ENCODE measurements at places on chromosomes 2 and 18.

DNA sequence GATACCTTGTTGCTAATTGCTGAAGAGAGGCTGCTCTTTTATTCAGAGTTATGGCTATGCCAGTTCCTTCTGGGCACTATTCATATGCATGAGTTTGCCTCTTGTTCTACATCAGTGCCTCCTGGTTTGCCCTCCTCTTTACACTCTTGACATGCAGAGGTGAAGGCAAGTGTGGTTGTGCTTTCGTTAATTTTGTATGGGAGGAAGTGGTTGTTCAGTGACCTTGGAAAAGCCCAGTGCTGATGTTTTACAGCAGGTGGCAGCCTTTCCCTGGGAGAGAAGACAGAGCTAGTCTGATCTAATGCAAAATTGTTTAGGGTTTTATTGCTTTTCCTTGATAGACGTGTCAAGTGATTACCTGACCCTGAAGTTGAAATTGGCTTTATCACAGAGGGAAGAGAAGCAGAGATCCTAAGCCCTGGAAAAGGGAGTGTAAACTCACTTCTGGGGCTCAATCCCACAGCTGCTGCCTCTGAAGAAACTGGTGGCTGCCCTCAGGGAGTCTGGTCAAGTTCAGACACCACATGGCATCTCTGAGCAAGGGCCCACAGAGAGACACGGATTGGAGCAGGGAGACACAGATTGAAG, 30.5 kb upstream of the VPS54 start:
- DNase-seq: peak; percentile 31

DNA sequence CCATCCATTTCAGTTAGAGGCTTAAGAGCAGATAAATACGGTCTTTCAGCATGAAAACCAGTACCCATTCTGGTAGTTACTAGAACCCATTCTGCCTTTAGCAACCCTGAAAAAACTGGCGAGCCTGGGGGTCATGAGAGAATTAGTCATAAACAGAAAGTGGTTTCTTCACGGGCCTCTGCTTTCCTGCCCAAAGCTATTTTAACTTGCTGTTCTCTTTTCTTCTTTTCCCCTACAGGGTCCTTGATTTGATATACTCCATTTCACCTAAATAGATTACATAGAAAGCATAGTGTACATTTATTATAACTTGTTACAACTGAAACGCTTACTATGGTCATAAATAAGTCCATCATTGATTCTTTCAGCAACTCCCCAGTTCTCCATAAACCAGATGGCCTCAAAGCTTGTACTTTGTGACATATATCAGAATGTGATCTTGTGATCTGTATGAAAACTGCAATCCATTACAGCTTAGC, 48.3 kb downstream of the WDFY1 start:
- DNase-seq: no peak

DNA sequence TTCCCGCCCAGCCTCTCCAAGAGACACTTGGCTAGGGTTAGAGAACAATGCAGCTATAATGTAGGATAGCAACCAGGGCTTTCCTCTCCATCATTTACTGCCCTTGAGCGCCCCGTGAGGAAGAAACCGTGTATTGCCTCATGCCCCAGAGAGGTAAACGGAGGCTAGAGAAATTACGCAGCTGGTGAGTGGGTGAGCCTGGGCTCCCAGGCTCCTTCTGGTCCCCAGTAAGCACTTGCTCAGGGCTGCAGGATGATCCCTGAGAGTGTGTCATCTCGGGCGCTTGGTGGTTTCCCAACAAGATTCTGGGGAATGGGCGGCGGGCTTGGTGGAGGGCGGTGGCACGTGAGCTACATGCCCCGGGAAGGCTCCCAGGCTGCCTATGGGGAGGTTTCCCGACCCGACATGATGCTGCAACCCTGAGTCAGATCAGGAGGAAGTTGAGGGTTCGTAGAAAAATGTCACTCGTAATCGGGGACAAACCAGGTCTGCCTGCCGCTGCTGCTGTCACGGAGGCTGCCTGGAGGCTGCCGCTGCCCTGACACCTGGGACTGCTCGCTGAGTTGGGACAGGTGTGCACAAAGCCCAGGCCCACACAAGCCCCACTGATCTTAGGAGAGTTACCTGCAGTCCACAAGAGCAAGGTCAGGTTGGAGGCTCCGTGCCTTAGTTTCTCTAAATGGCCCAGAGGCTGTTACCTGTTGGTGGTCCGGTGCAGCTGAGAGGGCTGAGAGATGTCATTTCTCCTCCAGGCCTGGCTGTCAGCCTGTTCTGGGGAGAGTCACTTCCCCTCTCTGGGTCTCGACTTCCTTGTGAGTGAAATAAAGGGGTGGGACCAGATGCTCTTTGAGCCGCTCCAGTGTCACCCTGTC, at the start of gene GPR55:
Gene GPR55, minus strand, starts transcription at position 773 of the 872 bp plus-strand sequence. CDS start 14,280 bp downstream, outside the sequence.
- DNase-seq: no peak

- DNase-seq: no peak
Observed at GRCh38 chr18:36331521-36331971, 34.0 kb downstream of the FHOD3 start.

- DNase-seq: no peak
Observed at GRCh38 chr2:217452928-217453327, 549.9 kb downstream of the TNS1 start.

DNA sequence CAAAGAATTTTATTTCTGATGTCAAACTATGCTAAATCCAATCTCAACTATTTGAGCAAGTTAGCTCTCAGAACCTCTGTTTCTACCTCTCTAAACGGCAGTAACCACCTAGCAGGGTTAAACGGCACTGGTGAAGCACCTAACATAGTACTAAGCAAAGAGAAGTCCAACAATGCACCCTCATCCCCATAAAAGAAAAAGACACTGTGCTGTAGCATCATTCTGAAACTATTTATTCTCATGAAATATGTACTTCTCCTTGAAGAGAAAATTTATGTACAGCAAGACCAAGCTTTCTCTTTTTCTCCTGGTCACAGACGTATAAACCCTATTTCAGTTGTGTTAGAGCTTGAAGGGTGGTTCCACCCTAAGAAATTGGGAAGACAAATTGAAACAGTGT, 4.8 kb downstream of the MEX3C start:
- no peak for DNase-seq

- no peak for DNase-seq
Observed at GRCh38 chr18:37307181-37307580, 258.4 kb downstream of the CELF4 start.

DNA sequence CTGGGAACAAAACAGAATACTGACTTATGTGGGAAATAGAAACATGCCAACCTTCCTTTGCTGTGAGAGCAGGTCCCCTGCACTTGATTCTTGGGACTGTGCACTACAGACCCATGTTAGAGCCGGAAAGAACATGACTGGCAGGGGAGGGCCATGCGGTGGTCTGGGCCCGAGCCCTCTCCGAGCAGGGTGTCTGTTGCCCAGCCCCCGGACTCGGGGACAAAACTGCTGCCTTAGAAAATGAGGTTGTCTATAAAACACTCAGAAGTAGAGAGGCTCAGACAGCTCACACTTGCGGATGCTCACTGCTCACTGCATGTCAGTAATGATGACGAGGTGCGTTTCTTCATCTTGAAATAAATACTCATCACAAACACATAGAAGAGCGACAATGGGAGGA, 270.7 kb upstream of the HDAC4 start:
- DNase-seq: no peak

- no peak for DNase-seq
Observed at GRCh38 chr2:190413421-190413820, 5.3 kb downstream of the MFSD6 start.

DNA sequence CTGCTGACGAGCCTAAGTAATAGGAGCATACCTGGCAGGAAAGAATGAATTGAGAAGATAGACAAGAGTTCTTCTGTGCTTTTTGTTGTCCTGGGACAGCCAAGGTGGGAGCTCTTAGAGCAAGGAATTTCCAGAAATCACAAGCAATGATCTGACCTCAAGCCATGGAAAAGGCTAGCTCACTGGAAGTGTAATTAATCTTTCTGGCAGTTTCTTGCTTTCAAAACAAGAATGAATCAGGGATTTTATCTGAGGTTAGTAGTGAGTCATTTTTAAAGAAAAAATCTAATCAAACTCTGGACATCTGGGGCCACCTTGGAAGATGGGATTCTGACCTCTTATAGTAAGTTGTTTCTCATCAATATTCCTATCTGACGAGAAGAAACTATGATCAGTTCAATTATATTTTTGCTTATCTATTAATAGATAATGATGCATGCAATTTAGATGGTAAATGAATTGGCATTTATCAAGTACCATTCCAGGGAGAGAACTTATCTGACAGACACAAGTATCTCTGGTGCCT, 98.0 kb downstream of the ADCYAP1 start:
- no peak for DNase-seq

GRCh38 chr2:12502759-12503158, 214.0 kb upstream of the TRIB2 start:
- DNase-seq: no peak

GRCh38 chr2:238653431-238654109, 194.3 kb upstream of the TWIST2 start:
- no peak for DNase-seq

DNA sequence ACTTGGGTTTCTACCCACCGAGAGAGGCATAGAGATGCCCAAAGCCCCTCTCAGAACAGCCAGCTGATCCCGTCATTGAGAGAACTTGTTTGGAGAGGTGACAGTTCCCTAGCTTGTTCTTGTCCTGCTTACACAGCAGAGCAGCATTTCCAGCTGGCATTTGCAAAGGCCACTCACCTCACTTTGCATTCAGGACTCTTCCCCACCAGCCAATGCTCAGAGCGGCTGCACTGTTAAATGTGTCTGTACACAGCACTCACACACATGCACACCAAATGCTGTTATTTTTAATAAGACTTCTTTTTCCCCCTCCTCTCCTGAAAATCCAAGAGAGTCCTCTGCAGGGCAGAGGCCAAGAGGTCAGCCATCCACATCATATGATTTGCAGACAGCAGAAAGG, 104.6 kb upstream of the SLC14A2 start:
- DNase-seq: no peak

GRCh38 chr2:226725126-226725860, 74.3 kb downstream of the IRS1 start:
- DNase-seq: no peak

DNA sequence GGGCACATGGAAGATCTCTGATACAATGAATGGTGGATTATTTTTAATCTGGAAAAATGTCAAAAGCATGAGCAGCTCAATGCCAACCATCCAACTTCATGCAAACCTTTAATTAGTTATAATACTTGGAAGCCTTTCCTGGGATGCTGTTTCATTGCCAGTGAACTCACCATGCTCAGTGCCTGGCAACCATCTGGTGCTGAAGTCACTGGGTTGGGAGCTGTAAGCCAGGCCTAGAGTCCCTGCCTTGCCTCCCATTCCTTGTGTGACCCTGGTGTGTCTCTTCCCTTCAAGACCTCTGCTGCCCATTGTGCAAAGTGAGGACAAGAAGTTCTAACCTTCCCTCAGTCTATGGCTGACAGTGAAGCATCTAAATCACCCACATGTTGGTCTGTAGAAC, 458.7 kb downstream of the RNF144A start:
- no peak for DNase-seq

DNA sequence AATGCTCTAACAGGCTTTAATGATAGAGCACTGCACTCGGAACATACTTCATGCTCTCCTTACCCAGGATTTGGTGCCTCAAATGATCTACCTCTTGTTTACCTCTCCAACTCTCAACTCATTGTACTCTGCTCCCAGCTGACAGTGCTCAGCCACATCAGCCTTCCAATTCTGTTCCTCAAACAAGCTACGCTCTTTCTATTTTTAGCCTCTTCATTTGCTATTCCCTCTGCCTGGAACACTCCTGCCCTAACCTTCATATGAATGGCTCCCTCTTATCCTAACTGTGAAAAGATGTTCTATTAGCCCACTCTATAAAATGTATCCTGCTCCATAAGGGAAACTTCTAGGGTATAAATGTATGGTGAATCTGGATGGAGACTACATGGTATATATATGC, 42.5 kb downstream of the PIGN start:
- DNase-seq: no peak

DNA sequence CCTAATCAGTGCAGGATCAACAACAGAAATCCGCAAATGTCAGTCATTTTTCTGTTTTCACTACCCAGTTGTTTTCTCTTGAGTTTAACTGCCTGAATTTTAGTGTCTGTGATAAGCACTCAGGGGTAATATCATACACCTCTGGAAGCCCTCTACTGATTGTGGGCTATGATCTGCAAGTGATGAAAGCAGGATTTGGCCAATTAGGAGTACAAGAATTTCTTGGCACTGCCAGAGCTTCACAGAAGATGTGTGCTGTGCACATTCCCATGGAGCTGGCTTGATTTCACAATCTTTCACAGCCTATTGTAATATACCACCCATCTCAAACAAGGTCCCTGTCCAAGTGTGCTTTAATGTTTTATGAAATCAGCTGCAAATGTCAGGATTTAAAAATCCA, 27.3 kb upstream of the TDRD15 start:
- no peak for DNase-seq

- no peak for DNase-seq
Observed at GRCh38 chr2:64936809-64937208, 52.4 kb upstream of the SLC1A4 start.

DNA sequence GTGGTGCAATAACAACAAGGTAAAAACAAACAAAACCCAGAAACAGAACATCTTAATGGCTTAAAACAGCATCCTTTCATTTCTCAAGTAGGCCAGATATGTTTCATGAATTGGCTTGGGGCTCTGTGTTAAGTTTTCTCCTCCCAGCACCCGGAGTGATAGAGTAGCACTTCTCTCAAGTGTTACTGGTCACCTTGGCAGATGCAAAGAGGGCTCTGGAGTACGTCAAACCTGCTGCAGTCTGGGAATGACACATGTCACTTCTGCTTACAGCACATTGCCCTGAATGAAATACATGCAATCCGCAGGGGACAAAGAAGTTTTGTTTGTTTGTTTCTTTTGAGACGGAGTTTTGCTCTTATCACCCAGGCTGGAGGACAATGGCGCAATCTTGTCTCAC, 639.3 kb downstream of the CNTNAP5 start:
- DNase-seq: no peak

GRCh38 chr2:19312949-19313348, 45.5 kb downstream of the OSR1 start:
- no peak for DNase-seq

GRCh38 chr2:120864981-120865380, 129.3 kb downstream of the GLI2 start:
- DNase-seq: no peak

DNA sequence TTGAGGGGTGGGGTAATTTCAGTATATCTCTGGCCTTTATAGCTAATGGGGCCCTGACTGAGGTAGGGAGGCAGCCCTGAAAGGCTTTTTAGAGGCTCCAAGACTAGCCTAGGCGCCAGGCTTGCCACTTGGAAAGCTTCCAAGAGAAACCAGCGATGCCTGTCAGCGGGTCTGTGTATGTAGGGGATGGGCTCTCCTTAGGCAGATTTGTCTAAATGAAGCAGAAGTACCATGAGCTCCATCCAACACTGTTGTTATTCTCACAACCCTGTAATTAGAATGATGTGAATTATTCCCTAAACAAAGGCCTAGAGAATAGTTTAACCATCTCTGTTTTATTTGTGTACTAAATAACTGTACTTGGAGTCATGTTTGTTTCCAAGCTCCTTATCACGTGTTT, 138.1 kb downstream of the B3GNT2 start:
- DNase-seq: no peak

GRCh38 chr18:1124495-1124894, 219.8 kb downstream of the ADCYAP1 start:
- DNase-seq: no peak
